ENCODE measurements at places on chromosomes 5 and 9. TPM values are rescaled to one million over a fixed set of nuclear protein-coding genes. Genes with fewer than 3 reads are reported as not detected.

- DNase-seq = peak; percentile 54
These were observed 99.1 kb downstream of the ENC1 start for GRCh38 chr5:74541381-74541781.

- DNase-seq = no peak
These were observed 187.7 kb downstream of the ENC1 start for GRCh38 chr5:74452856-74453255.

DNA sequence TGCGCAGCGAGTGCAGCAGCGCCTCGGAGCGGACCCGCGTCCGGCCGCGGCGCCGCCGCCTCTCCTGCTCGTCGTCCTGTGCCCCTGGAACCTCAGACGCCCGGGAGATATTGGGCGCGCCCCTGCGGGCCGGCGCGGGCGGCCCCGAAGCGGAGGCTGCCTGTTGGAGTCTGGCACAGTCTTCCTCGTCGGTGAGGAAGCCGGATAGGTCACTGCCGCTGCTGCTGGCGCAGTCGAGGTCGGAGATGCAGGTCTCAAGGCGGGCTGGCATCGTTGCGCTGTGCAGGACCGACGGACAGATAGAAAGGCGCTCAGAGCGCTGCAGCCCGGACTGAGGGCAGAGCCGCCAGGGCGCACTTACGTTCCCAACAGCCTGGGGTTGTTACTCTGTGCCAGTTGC, 344 bp downstream of the NEUROG1 start:
- no peak for DNase-seq

- peak; percentile 92 for DNase-seq
These were observed 267.3 kb downstream of the MLLT3 start for GRCh38 chr9:20355022-20355421.

Gene SLC4A9
- not detected for total RNA-seq

Gene CDKN2A
- total RNA-seq = 17.5 TPM

Gene INSYN2B
- total RNA-seq = 33.5 TPM

- no peak for DNase-seq
These were observed 31.0 kb downstream of the ANKH start for GRCh38 chr5:14840624-14841023.

- no peak for DNase-seq
These were observed 281.7 kb downstream of the SLCO4C1 start for GRCh38 chr5:102014371-102014770.

Gene ACTBL2
- 1.7 TPM for total RNA-seq

- no peak for DNase-seq
These were observed 96.1 kb downstream of the FBN2 start for GRCh38 chr5:128441941-128442350.

GRCh38 chr5:157532022-157532421, 43.6 kb downstream of the ADAM19 start:
- no peak for DNase-seq

Gene SPINK6
- not detected for total RNA-seq

DNA sequence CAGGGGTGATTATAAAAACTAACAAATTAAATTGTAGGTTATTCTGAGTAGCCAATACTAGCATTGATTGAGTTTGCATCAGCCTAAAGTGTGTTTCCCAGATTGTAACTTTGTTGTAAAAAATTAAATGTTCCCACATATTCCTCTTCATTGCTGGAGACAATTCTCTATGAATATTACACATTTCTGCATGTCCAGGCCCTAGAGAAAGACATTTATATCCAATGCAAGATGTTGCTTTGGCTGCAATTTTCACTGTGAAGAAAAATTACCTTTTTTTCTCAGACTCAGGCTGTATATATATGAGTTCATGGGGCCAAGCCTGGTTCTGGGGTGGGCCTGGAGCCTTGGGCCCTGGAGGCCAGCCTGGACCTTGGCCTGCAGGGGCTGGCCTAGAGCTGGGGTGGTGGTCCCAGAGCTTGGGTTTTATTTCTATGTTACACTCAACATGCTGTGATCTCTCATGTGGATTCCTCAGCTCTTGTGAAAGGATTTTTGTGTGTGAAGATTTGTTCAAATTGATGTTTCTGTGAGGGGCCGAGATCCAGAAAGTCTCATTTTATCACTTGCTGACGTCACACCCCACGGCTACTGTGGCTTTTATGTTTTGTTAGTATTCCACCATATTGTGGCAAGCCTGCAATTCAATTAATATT, 232.5 kb downstream of the SPATA31A1 start:
- no peak for DNase-seq

Gene DNAJB5
- total RNA-seq = 14.9 TPM

GRCh38 chr5:81549123-81549522, 155.2 kb upstream of the ACOT12 start:
- DNase-seq = no peak

Gene TOPORS
- 27.8 TPM for total RNA-seq

DNA sequence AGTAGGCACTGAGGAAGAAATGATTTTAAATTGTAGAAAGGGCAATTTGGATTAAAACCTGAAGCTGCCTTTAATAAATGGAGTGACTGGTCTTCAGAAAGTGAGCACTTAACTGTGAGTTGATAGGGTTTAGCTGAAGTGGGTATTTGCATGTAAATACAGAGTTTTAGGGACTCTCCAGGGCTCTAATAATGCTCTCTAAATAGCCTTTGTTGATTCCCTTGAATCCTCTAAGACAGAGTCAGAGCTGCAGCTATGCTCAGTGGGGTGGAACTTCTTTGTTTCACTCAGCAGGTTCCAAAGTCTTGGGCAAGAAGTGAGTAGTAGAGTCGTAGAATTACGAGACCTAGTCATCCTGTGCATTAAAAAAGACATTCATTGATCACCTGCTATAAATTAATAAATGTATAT, 21.4 kb downstream of the GLRA1 start:
- DNase-seq = no peak

DNA sequence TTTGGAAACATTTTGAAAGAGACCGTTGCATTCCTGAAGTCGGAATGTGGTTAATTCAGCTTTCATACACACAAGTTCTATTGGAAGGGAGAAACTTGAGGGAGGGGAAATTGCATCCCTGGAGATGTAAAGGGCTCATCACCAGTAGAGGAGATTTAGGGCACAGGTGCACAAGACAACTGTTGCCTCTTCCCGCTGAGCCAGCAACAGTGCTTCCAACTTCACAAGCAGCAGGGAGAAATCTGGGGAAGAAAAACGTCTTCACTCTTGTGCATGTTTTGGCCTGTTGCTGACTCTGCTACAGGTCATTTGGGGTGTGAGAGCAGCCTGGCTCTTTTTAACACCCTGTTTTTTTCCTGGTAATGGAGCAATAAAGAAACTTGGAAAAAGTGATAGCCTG, 277.9 kb downstream of the GAS1 start:
- no peak for DNase-seq

DNA sequence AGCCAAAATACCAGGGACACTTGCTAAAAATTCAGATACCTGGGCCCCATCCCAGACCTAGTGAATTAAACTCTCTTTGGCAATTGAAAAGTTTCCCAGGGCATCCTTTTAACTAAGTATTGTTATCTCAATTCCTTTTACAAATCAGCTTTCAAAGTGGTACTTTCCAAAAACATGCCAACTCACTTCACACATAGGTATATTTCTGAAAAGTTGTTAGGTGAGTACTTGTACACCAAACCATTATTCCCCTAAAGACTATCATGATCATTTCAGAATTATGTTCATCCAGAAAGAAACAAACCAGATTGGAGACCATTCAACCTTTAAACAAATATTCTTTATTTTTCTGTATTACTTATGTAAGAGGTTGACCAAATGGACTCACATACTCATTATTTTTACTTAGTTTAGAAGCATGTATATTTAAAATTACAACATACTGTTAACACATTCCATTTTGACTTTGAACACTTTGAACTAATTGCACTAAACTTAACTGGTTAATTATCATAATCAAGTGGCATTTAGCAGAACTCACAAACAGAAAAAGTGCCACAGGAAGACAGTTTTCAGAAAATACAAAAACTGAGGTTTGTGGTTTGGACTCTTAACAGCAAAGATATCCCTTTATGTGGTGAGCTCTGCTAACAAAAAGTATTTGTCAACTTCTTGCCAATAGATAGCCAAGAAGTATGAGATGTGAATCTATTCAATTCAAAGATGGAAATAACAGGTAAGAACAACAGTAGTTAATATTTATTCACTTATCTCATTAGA, 40.7 kb downstream of the KIAA0825 start:
- DNase-seq = no peak

DNA sequence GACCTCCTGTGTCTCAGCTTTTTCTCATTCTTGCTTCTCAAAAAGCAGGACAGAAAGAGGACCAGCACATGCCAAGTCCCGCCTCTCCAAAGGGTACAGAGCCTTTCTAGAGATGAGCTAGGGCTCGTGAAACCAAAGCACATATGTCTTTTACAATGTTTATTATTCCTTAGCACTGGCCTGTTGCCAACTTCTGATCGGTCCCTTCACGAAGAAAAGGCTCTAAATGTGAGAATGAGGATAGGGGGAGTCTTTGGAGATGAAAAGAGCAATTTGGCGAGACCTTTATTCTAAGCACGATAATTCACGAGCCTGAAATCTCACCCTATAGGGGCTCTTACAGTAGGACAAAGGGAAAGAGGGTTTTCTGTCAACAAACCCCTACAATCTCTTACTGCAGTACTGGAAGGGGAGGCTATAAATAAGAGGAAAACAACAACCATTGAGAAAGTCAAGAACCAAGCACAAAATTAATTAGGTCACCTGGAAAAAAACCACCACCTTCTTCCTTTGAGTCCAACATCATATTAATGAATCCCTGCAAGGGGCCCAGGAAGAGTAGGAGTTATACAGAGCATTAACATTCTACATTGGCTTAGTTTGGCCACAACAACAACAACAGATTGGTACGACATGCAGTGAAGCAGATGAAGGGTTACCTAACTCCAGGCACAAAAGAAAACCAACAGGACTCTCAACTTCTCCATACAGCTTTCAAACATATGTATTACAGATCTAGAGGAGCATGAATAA, 309.5 kb downstream of the PDE4D start:
- no peak for DNase-seq

DNA sequence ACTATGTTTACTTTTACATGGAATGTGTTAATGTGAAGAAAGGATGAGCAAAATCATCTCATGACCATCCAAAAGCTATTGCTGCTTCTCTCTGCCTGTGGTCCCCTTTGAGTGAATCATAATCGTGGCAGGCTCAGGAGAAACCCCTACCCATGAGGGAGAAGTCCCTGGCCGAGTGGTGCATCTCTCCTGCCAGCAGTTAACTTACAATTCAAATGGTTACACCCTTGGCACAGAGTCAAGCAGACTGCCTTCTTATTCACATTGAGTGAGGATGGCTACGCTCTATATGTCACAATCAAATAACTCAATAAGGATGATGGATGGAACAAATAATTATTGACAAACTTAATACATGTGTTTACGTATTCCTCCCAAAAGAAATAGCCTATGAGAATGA, 179.1 kb downstream of the FGF1 start:
- DNase-seq = no peak

Gene SLC34A3
- not detected for total RNA-seq

Gene RNF183
- total RNA-seq = not detected

DNA sequence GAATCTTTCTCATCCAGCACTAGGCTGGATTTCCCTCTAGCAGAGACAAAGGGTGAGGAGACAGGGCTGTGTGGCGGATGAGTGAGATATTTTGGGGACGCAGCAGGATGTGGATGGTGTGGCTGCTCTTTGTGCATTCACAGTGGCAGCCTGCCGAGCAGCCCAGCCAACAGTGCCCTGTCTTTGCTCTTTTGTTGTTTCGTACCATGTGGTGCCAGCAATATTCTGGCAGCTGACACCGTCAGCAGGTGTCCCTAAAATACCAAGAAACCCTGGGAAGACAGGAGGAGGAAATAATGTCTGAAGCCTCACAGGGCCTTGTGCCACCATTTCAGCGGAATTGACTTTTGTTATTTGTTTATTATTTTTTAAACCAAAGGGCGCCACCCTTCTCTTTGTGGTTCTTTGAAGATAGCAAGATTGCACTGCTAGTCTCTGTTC, 141.4 kb downstream of the CCDC192 start:
- DNase-seq = no peak

DNA sequence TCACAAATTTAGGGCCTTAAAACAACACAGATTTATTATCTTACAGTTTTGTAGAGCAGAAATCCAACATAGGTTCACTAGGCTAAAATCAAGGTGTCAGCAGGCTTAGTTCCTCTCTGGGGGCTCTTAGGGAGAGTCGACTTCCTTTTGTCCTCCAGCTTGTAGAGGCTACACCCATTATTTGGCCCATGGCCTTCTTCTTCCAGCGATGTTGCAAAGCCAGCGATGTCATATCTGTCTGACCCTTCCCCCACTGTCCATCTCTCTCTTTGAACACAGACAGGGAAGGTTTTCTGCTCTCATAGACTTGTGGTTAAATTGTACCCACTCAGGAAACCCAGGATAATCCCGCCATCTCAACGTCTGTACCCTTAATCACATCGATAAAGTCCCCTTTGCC, 60.3 kb upstream of the SHB start:
- no peak for DNase-seq

DNA sequence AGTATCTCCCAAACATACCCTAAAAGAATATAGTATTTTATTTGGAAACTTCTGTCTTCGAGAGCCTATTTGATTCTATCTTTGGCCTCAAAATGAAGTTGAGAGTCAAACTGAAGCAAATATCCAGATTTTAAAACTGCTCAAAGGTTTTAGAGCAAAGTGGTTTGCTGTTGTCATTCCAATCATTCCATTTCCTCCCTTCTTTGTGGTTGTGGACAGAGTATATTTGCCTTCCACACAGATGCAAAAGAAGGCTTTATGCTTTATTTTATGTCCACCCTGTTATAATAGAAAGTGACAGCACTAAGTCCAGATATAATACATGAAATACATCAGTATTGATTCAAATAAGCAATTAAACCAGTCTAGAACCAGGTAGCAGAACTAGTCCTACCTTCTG, 12.4 kb downstream of the GZMK start:
- peak; percentile 57 for DNase-seq

- no peak for DNase-seq
These were observed 2.8 kb upstream of the NKX2-5 start for GRCh38 chr5:173237875-173238220.

DNA sequence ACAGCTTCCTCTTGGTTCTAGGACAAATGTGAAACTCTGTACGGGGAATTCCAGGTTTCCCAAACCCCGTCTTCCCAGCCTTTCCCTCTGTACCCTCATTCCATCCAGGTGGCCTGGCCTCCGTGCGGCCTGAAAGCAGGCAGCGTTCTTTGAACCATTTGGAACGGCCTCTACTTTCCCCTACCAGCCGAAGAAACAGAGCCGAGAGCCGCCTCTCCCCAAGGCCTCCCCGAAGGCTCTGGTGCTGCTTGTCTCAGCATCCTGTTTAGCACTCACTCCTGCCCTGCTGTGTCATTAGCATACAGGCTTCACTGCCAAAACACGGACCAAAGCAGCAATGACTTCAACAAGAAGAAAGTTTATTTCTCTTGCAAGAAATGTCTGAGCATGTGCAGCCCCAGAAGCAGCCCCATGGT, 137.7 kb downstream of the HSD17B3 start:
- no peak for DNase-seq

- no peak for DNase-seq
These were observed 2112.2 kb upstream of the C9orf72 start for GRCh38 chr9:29685531-29685930.

DNA sequence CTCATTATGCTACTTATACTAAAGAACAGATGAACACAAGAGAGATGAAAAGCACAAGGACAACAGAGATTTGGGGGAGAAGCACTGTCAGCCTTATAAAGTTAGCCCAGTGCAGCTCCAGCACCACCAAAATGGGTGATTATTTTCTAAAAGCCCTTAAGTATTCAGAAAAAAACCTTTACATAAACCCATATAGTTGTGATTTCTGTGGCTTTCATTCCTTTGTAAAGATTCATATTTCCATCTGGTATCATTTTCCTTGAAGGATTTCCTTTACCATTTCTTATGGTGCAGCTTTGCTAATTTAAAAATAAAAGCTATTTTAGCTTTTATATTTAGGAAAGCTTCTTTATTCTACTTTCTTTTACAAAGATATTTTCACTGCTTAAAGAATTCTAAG, 311.0 kb downstream of the TMEM167A start:
- no peak for DNase-seq

All from IMR-90 (cell line).